Suppressor macrophage treated with lipopolysaccharide for 4 hours (primary cell): ENCODE measurements at places on chromosomes 2 and 18.

DNA sequence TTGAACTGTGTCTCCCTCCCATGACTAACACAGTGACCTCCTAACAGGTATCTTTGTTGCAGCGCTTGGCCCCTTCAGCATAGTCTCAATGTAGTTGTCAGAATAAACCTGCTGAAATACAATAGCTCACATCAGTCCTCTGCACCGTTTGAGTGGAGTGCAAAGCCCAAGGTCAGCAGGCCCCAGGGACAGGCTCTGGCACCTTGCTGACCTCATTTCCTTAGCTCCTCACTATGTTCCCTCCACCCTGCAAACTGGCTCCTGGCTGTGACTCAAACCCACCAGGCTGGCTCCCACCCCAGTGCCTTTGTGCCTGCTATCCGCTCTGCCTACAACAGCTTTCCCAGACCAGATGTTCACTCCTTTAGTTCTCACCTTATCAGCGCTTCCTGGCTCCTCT is 146.7 kb downstream of the LRATD1 start:
- DNase-seq: no peak

DNA sequence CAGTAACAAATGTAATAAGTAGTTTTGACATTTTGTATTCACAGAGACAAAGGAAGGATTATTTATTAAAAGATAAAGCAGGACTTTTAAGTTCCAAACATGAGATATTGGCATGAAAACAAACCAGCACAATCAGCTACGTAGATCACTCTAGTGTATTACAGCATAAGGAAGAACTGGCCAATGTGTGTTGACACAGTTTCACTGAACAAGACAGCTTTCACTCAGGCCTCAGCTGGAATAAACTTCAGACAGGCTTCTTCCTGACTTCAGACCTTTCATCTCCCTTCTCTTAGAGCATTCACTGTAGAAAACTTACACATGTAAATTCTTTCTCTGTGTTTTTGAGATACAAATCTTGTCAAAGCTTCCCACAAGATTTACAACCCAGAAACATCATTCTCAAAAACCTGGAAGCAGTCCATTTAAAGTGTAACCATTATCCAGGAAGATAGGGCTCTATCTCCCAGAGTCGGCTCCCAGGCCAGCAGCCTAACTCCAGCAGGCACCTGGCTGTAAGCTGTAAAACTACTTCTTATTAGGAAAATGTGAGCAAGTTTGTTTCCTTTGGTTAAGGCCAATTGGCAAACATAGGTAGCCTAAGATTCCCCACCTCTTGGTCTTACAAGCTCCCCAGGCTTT is 768.3 kb upstream of the CDH7 start:
- DNase-seq: no peak

DNA sequence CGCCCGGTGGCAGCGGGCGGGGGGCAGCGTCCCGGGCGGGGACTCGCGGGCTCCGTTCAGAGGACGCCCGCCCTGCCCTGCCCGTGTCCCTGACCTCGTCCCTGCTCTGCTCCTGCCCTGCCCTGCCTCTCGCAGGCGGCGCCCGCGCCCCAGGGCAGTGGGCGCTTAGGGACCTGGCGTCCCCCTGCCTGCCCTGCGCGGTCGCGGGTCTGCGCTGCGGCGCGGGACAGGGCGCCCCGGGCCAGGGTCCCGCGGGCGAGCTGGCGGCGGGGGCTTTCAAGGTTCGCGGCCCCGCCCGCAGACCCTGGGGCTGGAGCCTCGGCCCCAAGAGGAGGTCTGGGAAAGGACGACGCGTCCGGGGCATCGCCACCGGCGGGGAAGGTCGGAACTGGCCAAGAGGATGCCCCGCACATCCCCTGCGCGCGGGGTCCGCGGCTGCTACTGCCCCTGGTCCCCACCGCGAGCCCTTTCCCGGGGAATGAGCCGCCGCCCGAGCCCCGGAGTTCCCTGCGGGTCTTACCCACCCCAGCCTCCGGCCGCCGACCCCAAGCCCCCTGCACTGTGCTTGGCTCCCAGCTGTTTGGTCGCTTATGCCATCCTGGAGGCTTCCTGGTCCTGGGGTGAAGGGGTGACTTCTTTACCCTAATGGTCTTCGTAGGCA is 679 bp downstream of the RNF144A start:
- no peak for DNase-seq

DNA sequence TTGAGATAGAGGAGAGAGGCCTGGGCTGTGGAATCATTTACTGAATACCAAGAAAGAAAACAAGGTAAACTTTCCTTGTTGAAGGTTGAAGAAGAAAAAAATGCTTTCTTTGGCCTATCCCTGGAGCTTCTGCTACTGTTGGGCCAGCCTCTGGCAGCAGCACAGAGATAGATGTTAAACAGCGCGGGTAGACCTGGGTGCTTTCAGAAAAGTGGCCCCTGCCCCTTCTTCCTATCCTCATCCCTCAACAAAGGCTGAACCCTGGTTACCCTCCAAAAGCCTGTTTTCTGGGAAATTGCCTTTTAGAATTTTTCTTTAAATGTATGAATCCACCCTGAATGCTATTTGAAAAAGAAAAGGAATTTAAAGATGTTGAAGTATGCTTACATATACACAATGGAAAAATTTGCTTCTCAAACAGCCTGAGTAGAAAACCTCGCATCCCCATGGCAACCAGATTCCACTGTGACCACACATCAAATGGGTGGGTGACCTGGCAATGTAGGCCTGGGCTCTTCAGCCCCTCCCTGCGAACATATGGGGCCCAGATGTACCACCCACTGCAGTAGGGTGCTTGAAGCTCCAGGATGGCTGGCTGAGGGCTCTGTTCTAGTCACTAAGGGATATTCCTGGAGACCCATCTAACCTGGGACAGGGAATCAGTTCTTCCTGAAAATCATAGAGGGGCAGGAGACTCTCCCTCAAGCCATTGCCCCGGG is 23.4 kb upstream of the CHRNA1 start:
- no peak for DNase-seq

GRCh38 chr2:217977840-217978535 is 24.8 kb downstream of the TNS1 start:
- no peak for DNase-seq

- no peak for DNase-seq
Observed at GRCh38 chr18:64710105-64710861, 561.4 kb upstream of the LINC00305 start.

GRCh38 chr2:191818725-191819350 is 28.1 kb downstream of the CAVIN2 start:
- peak; percentile 20 for DNase-seq

DNA sequence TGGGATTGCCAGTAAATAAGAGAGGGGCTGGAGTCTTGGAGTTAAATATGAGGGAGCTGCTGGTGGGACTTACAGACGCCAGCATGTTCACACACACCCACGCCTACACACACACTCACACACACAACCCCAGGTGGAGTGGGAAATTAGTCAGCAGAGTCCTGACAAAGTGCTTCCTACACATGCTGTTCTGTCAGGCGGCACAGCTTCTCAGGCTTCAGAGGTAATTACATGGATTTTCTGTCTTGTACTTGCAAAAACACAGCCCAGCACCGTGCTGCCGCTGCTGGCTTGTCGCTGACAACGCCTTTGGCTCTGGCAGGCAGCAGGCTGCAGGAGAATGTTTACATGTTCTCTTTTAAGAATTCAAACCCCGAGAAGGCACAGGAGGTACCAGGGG is 1186.3 kb upstream of the CELF4 start:
- no peak for DNase-seq

- no peak for DNase-seq
Observed at GRCh38 chr2:72098935-72099334, 48.7 kb downstream of the CYP26B1 start.

DNA sequence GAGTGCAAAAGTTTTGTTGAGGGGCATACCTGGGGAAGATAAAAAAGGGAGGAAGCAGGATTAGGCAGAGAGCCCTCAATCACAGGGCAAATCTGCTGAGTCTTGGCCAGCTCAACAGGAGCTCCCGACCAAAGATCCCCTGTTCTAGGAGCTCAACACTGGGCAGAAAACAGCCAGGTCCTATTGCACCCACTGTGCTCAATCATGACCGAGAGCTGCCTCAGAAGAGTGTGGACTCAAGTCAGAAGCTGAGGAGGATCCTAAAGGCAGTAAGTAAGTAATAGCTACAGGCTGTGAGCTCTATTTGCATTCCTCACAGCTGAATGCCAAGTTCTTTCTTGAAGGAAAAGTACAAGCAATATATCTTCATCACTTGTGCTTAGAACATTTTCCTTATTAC is 334.4 kb upstream of the NRP2 start:
- no peak for DNase-seq

DNA sequence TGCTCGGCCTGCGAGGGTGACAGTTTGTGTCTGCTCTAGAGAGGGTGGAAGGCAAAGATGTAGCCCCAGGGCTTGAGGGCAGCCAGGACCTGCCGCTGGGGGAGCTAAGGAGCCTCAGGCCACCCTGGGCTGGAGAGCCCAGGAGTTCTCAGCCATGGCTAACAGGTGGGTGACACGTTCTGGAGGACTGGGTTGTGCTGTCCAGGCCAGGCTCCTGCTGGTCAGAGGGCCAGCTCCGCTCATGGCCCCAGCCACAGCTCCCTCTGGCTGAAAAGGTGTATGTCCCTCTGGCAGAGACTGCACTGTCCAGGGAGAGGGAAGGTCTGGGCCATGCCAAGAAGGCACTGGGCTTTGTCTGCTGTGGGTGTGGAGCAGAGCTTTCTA is 19.2 kb downstream of the TMEM185B start:
- DNase-seq: no peak

- DNase-seq: no peak
Observed at GRCh38 chr2:111897630-111897923, 830 bp upstream of the MERTK start.

GRCh38 chr2:26033270-26033817 is 540 bp upstream of the RAB10 start:
- no peak for DNase-seq

- DNase-seq: no peak
Observed at GRCh38 chr2:4336864-4337263, 633.5 kb downstream of the DCDC2C start.

DNA sequence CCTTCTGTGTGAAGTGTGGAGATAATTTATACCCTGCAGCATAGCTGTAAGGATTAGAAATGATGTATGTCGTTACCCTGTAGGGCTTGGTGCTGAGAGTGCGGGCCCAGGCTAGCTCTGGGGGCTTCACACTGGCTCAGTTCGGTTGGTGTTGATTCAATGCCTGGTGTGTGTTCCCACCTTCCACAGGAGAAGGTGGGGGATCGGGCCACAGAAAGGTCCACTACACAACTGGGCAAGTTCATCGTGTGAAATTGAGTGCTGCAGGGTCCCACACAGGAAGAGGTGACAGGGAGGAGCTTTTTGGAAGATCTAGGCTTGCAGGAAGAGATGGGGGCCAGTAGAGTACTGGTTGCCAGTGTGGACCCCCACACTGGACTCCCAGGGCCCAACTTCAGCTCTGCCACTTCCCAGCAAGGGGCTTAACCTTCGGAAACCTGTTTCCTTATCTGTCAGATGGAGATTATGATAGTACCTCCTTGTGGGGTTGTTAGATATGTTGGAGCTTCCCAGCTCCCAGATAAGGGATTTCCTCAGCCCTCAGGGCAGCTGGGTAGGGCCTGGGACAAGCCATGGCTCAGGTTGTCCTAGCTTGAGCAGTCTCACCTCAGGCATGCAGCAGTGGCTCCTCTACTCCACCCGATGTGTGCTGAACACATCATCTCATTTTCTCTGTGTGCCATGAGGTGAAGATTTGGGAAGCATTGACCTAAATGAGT is 71.5 kb downstream of the TMEM247 start:
- DNase-seq: no peak

- peak; percentile 45 for DNase-seq
Observed at GRCh38 chr2:145184741-145185651, 665.1 kb upstream of the ZEB2 start.

DNA sequence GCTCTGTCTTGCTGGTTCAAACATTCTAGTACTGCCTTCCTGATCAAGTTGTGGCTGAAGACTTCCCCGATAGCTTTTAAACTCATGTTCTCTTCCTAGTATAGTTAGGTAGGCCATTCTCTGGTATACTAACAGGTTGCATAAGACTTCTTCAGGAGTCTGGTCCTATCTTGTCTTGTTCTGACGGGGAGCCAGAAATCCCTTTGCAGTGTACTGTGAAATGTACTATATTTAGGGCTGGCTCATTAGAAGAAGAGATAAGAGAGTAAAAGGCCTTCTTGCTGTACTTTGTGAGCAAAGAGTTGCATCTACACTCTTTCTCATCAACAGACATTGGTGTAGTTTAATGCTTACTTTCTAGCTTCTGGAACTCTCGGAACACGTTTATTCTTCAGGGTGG is 331.9 kb downstream of the NUP35 start:
- no peak for DNase-seq

GRCh38 chr18:2636126-2636631 is 19.3 kb upstream of the SMCHD1 start:
- no peak for DNase-seq

DNA sequence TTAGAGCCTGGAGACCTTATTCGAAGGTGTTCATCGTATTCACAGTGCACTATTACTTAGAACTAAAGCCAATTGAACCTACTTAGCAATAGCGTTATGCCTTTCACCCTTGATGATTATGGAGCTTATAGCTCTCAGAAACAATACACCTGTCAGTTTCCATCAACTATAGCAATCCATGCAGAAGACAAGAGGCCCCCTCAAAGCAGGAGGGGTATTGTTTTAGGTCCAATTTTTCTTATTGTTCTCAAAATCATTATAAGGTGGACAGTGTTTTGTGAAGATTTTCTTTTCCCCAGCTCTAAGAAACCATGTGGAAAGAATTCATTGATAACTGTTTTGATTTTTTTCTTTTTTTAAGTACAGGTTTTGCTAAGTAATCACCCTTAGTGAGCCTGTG is 135.5 kb downstream of the MEIS1 start:
- no peak for DNase-seq

DNA sequence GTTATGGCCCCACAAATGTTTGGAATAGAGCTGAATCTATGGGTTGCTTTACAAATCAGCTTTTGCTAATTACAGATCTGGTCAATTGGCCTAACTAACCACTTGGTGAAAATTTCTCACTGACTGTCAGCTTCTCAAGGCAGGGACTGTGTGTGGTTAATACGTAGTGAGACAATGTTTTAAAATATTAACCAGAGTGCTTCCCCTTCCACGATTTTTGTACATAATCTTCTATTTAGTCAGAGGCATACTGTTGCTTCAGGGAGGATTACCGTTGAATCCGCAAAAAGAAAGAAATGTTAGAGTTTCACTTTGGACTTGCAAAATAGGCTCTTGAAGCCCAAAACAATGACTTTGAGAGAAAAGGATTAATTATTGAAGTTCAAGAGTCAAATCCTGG is 14.9 kb upstream of the KCNS3 start:
- DNase-seq: no peak

- DNase-seq: peak; percentile 77
Observed at GRCh38 chr18:13611142-13611600, 115.2 kb downstream of the FAM210A start.

DNA sequence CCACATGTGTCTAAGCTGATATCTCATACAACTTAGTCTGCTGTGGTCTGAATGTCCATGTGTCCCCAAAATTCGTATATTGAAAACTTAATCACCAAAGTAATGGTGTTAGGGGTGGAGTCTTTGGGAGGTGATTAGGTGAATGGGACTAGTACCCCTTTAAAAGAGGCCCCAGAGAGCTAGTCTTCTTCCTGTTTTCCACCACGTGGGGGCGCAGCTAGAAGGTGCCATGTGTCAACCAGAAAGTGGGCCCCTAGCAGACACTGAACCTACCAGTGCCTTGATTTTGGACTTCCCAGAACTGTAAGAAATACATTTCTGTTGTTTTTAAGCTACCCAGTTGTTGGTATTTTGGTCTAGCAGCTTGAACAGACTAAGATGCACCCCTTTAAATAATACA is 86.6 kb downstream of the ASB1 start:
- DNase-seq: peak; percentile 61
